ENCODE measurements at places on chromosomes 7 and 10.

- DNase-seq = no peak
Measured at GRCh38 chr7:27965650-27966049, 214.9 kb downstream of the JAZF1 start.

DNA sequence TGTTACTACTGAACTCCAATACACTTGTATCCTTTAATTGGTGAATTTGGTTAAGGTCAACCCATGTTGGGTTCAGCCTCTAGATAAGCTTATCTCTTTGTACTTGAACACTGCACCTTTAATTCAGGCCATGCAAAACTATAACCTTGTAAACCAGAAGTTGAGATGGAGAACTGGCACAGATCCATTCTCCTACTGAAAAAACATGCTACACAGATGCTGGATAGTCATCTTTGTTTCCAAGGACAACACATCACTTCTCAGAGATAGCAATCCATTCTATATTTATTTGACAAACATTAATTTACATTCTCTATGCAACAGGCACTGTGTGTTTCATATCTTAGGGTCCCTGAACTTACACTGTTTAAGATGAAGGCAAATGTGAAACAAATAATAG is 2.9 kb upstream of the CDK14 start:
- no peak for DNase-seq

GRCh38 chr10:64503429-64503828 is 982.2 kb downstream of the REEP3 start:
- DNase-seq = no peak

DNA sequence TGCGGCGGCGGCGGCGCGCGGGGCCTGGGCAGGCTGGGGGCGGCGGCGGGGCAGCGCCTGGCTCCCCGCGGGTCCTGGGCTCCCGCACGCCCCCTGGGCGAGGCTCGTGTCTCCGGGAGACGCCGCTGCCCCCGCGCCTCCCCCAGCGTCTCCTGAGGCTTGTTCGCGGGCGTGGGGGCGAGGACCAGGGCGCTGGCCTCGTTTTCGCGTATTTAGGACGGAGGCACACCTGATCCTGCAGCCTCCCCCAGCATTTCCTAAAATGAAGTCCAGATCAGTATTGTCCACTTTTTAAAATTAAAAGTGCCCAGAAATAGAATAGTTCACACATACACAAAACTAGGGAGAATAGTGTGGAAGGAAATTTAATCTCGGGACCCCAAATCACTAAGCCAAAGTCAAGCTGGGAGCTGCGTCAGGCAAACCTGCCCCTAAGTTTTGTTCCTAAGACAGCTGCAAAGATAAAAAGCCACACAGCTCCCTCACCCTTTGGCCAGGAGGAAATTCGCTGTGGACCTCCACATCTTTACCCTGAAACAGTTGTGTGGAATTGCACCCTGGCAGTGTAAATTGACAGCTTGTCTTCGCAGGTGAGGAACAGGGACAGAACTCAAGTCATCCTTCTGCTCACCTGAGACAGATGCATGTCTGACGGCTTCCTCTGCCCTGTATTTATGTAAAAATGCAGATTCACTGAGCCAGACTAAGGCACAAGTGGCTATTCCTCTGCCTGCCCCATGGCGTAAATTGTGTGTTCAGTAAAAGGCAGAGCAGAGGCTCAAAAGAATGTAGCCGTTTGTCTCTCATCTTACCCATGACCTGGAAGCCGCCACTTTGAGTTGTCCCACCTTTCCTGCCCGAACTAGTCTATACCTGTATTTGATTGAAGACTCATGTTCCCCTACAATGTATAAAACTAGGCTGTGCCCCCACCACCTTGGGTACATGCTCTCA is 740 bp downstream of the GALNT11 start:
- DNase-seq = peak; percentile 37

- no peak for DNase-seq
Measured at GRCh38 chr7:135178364-135178763, 7.9 kb upstream of the CYREN start.

GRCh38 chr7:104241538-104242209 is 33.9 kb upstream of the ORC5 start:
- no peak for DNase-seq

GRCh38 chr7:70153933-70154332 is 555.7 kb downstream of the AUTS2 start:
- no peak for DNase-seq

GRCh38 chr10:52226197-52226847 is 87.8 kb upstream of the DKK1 start:
- no peak for DNase-seq

GRCh38 chr10:60729106-60729505 is 49.2 kb upstream of the CDK1 start:
- no peak for DNase-seq

- no peak for DNase-seq
Measured at GRCh38 chr7:42107484-42108240, 129.3 kb downstream of the GLI3 start.

DNA sequence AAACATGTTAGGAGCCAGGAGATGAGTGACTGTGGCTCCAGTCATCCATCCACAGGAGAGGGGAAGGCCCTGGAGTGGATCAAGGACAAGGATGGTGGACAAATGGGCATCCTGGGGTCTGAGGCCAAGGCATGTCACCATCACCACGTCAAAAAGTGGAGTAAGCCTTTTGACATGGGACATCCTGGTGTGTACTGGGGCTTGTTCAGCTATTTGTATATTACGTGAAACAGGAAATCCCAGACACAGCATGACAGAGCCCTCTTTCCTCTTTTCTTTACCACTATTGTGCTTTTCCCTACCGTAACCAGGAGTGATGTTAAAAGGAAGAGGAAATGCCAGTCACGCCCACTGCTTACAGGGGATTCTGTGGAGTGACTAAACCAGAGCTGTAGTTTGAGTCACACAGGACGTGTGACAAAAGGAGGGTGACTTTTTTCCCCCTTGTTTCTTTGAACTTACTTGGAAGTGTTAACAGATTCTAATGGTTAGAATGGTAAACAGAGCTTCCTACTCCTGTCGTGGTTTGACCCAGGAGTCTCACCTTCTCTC is 15.4 kb downstream of the ACSL5 start:
- DNase-seq = no peak

DNA sequence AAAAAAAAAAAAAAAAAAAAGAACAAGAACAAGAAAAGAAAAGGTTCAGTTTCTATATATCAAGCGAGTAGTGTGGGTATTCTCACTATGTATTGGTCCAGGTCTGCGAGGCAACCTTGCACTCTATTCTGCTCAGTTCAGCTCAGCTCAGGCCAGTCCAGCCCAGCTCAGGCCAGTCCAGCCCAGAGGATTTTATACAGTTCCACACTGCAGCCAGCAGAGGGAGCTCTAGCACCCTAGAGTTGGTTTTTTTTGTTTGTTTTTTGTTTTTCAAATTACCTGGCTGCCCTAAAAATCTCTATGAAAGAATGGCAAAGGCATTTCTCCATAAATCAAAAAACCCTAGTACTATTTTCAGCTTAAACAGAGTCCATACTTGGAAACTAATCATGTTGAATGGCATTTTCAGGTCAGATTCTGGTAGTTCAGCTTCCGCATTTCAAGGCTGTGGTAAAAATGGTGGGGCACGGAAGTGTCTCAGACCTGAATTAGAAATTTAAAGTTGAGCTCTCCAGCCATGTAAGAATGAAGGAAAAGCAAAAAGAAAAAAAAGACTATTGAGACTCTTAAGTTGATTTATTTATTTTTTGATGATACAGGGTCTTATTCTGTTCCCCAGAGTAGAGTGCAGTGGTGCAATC is 55.2 kb upstream of the GSDME start:
- DNase-seq = peak; percentile 51

DNA sequence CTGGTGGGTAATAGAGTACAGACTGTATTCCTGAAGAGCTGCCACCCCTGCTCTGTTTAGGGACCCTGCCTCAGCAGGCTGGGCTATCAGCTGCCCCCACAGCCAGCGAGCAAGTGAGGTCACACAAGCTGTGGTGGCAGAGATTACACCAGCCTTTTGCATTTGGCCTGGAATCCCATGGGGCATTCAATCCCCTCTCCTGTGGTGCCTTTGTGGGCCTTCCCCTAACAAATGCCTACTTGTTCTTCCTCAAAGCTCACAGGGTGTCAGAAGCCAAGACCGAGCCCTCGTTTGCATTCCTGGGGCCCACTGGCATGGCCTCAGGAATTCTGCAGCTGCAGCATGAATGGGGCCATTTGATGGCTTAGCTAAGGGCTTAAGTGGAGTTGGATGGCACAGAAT is 212.7 kb upstream of the PHYHIPL start:
- no peak for DNase-seq

GRCh38 chr7:81857385-81857784 is 87.5 kb upstream of the HGF start:
- no peak for DNase-seq

DNA sequence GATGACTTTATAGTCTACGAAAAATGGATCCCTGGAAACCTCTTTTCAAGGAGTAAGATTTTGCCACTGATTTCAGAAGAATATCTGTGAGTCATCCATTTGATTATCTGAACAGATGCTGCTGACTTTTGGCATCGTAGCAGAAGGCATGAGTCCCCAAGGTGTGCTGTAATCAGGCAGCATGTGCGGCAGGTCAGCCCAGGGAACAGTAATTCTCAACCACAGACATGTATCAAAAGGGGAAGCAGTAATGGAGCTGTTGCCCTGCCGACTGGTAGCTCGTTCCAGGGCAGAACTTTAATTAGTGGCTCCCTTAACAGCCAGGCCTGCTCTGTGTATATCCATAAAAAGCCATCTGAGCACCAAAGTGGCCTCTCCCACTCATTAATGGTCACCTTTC is 5.7 kb upstream of the VWC2 start:
- DNase-seq = no peak

DNA sequence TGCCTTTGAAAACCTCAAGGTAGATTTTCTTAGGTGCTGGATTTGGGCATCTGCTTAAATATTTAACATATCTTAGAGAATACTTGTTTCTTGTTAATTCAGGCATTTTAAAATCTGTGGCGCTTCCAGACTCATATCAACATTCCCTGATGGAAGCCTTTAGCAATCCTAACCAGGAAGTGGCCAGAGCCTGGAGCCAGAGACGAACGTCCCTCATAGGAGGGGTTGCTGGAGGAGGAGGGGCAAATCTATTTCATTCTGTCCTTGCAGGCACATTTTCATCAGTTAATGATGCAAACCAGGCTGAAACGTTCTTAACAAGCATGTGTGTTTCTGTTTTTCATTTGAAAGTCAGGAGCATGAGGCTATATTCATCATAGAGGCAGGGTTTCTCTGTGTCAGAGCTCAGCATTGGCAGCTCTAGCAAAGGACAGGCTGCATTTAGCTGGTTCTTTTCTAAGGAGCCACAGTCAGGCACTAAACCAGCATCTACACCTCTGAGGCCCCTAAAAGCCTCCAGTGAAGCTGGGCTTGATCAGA is 17.8 kb upstream of the IFIT2 start:
- peak; percentile 39 for DNase-seq

DNA sequence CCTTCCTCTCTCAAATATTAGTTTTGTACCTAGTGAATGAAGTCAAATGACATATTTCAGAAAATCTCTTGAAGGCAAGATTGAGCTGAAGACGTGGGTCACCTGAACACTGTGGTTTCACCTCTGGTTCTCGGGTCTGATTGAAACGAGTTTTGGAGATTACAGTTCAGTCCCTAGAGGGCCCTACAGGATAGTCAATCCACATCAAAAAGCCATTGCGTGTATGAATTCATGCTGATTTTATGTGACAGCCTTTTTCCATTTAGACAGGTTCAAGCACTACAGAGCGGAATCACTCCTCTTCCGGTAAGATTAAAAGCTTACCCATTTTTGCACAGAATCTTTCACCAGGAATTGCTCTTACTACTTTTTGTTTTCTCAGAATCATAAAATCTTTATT is 62.2 kb downstream of the VIM start:
- no peak for DNase-seq

DNA sequence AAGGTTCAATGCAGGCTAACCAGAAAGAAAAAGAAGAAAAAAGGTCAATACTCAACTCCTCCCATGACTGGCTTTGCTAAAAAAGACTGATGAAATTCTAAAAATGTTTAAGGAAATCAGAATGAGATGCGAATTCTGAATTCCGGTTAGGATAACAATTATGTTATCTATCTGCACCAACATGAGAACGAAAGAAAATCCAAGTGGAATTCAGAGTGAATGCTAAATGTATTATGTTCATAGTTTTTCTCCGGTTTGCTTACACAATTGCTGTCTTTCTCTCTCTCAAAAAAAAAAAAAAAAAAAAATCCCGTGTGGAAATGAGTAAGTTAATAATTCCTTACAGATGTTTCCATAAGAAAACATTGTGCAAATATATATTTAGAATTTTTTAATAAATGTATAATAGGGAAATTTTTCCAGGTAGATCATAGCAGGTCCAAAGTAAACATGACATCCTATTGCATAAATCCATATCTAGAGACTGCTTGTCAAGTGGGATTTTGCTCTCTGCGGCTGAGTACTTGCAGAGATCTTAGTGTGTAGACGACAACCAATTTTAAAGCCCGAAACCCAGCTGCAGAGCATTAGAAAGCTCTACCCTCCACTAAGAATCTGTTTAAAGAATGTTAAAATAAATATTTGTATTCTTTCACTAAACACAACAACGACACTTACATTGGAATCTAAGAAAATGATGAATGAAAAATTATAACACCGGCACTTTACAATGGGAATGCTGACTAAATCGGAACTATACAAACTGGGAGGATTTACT is 104.0 kb downstream of the JAZF1 start:
- DNase-seq = no peak

- no peak for DNase-seq
Measured at GRCh38 chr10:21293518-21294356, 231.7 kb downstream of the SKIDA1 start.

- no peak for DNase-seq
Measured at GRCh38 chr10:130763491-130763890, 548.0 kb downstream of the TCERG1L start.

DNA sequence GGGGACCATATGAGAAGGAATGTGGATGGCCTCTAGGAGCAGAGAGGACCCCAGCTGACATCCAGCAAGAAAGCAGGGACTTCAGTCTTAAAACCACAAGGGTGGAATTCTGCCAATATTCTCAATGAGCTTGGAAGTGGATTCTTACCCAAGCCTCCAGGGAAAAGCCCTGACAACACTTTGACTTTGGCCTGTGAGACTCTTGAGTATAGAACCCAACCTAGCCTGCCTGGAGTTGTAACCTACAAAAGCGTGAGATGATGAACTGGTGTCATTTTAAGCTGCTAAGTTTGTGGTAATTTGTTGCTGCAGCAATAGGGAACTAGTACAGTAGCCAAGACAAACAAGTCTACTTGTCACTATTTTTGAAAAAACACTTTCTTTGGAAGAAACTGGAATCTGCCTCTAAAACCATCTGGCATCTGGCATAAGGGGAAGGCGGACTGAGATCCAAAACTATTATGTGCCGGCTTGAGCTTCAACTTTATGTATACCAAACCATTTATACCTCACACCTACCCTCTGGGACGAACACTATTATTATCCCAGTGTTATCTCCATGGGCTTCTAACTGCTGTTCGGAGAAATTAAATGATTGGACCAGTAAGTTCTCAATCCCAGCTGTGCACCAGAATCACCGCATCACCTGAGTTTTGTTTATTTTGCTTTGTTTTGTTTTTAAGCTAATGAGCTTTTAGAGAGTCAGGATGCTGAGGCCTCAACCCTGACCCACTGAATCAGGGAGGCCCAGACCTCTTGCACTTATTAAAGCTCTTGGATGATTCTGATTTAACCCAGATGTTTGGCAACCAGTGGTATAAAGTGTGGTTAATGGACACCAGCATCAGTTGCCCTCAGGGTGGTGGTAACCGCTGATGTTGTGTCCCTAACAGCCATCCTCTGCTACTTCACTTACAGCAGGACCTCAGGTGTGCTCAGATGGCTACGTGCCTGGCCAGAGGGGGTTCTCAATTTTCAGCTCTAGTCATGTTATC is 83.0 kb downstream of the C1GALT1 start:
- DNase-seq = no peak

- no peak for DNase-seq
Measured at GRCh38 chr7:2114052-2114451, 118.7 kb downstream of the MAD1L1 start.

GRCh38 chr10:125843603-125844329 is 20.4 kb downstream of the BCCIP start:
- DNase-seq = no peak
